ENCODE measurements at places on chromosomes 7 and 10.
A peak's percentile ranks its signal among the peaks of the same experiment; 100 is the strongest.

DNA sequence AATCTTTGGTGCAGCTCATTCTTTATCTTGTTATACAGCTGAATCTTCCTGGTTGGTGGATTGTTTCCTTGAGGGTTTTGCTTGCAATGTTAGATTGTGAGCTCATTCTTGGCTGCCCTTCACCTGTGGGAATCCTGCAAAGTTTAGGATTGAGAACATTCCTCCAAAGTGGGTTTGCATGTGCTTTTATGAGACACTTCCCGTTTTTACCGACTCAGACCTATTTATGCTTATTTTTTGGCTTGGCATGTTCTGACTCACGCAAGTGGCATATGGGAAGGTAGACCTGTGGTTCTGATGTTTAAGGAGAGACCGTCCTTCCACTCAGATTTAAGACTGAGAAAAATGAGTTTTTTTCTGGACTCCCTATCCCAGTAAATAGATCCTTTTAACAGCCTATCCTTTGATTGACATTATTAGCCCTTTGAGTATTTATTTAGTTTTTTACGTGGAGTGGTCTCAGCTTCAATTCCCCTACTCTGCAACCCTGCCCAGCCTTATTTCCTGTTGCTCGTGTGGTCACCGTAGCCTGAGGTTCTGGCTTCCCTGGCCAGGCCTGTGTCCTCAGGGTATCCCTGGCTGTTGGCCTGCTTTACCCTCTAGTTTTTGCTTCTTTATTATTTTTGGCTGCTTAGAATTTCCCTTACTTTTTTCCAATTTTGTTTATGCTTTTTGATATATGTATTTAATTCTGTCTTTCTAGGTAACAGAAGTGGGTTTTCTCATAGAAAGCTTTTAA, 13.4 kb upstream of the PRF1 start:
- DNase-seq, result no peak

DNA sequence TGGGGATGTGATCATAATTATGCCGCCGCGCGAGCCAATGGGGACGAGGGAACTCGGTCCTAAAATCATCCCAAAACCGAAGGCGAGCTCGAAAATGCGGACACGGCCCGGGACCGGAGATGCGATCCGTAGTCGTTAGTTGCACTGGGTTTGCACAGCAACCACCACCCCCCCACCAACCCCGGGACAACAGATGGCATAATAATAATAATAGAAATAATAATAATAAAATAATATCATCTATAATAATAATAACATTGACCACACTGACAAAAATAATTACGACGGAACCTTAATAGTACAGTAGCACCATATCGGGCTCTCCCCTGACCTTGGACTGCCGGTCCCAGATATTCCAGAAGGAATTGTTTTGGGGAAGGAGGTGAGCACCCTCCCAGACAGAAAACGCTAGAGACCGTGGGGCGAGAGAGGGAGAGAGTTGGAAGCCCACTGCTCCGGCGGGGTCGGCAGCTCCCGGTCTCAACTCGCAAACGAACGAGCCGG, 1.1 kb upstream of the EMX2 start:
- DNase-seq, result peak; percentile 84

GRCh38 chr7:6338551-6339274, 66.3 kb upstream of the CYTH3 start:
- DNase-seq, result peak; percentile 79

DNA sequence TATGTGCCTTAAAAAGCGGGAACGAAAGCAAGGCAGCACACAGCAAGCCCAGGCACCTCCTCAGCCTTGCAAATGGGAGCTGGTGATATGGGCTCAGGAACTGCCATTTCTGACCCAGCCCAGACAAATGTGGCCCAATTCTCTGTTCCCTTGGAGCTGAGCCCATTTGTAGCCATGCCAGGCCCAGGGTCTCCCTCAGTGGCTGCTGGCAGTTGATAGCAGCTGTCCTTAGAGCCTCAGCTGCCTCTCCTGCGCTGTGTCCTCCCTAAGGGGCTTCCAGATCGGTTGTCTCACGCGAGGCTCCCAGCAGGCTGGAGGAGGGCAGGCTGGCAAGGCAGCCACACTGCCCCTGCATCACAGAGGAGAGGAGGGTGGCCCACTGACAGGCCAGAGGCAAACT, 275.8 kb downstream of the KCNMA1 start:
- no peak for DNase-seq

DNA sequence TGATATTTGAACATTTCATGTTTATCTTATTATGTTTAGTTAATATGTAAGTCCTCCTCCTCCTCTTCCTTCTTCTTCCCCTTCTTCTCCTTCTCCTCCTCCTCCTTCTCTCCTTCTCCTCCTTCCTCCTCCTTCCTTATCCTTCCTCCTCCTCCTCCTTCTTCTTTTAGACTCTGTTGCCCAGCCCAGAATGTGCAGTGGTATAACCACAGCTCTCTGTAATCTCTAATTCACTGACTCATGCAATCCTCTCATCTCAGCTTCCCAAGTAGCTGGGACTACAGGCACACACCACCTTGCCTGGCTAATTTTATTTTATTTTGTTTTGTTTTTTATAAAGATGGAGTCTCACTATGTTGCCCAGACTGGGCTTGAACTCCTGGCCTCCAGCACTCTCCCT, 83.4 kb upstream of the ODAD2 start:
- DNase-seq, result no peak

- DNase-seq, result no peak
Observed at GRCh38 chr10:132397671-132398565, 918 bp downstream of the PWWP2B start.

DNA sequence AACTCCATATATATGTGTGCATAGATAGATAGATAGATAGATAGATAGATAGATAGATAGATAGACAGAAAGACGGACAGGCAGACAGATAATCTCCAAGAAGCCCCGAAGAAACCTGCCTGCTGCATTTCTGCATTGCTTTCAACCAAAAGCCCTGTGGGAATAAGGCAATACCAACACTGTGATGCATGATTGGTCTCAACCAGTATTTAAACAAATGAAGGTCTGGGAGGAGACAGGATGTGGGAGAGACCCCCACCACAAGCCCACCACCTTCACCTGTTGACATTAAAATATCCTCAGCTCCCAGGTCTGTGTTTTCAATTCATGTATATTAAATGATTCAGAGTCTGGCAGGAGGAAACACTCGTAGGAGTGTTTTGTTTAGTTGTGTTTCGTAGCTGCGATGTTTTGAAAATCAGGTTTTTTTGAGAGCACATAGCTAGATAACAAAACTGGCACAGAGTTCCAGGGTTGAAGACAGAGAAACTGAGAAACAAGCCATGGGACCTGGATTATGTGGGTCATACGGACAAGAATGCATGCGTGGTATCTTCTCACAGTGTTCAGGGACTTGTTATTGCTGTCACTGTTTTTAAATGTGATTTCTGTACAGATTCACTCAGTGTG, 200.7 kb upstream of the AHR start:
- DNase-seq, result no peak

DNA sequence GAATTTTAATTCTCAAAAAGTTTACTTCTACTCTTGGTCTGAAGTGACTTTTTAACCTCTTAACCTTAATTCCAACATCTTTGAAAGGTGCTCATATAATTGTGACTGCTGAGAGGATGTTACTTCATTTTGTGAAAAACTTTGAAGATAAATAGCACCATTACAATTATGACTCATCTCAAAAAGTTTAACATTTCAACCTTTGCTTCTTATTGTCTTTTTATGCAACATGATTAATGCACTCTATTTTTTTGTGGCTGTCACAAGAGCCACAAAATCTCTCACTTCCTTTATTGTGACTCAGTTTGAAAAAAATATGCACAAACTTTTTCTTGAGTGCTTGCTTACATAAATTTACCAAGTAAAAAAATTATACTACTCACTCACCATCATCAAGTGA, 383.1 kb downstream of the LRRTM3 start:
- DNase-seq, result no peak

DNA sequence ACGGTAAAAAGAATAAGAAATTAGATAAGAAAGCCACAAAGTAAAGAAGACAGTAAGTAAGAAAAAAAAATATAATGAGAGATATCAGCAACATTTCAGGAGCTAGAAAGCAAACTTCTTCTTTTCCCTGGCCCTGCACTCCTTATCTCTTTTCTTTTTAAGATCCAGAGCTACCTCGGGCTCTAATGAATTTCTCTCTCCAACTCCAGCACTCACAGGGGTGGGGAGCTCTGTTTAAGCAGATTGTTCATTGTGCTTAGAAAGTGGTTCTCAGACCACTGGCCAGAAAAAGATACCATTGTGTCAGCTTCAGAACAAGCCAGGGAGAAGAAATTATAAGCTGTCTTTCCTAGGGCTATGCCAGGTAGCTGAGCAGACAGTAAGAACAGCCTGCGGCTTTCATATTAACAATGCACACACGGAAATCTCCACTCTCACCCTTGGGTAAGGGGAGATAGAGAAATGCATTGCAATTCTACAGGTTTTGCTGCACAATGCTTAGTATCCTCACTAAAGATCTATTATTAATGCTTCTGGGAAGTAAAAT, 19.3 kb downstream of the OR2F1 start:
- DNase-seq, result no peak

GRCh38 chr10:100976906-100977305, 7.6 kb downstream of the SEMA4G start:
- no peak for DNase-seq

GRCh38 chr7:155251831-155252230, 45.8 kb upstream of the INSIG1 start:
- no peak for DNase-seq

GRCh38 chr10:549391-549790, 140.1 kb downstream of the DIP2C start:
- no peak for DNase-seq

DNA sequence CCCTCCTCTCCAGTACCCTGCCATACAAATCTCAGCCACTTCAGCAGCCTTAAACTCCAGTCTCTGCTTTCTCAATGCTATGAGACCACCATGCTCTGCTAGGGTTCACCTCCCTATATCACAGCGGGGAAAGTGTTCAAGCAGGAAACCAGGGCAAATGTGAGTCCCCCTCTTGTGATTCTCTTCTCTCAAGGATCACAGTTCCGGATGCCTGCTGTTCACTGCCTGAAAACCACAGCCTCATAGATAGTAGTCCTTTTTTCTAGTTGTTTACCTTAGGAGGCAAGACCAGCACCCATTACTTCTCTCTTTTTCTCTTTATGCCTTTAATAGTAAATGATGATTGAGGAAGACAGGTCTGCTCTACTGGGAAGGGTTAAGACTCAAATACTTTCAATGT, 100.8 kb downstream of the SGMS1 start:
- DNase-seq, result no peak

- DNase-seq, result no peak
Observed at GRCh38 chr7:72219500-72219899, 192.6 kb downstream of the CALN1 start.

DNA sequence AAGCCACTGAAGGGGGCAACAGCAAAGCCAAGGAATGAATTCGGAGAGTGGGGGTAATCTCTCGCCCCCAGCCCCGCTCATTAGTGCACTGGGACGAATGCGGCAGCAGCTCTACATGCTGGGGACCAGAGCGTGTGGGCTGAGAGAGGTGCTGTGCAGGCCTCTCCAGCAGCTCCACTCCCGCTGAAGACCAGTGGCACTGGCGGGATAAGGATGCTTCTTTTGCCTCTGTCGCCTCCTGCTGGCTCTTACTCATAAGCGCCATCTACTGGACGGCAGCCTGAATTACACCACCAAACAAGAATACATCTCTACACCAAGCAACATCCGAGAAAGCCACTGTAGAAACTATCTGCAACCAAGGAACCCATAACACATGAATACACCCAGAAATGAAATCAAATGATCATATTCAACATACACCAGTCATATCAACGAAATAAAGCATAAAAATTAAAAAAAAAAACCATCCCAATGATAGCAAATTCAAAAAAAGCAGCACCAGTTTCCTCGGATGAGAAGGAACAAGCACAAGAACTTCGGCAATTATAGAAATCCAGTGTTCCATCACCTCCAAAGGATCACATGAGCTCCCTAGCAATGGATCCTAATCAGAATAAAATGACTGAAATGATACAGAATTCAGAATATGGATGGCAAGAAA, 79.0 kb upstream of the TMEM168 start:
- no peak for DNase-seq

- DNase-seq, result no peak
Observed at GRCh38 chr7:112138938-112139337, 67.3 kb downstream of the DOCK4 start.

- DNase-seq, result no peak
Observed at GRCh38 chr10:124367414-124367813, 51.3 kb downstream of the OAT start.

GRCh38 chr7:111697771-111698170, 135.5 kb upstream of the IMMP2L start:
- no peak for DNase-seq

DNA sequence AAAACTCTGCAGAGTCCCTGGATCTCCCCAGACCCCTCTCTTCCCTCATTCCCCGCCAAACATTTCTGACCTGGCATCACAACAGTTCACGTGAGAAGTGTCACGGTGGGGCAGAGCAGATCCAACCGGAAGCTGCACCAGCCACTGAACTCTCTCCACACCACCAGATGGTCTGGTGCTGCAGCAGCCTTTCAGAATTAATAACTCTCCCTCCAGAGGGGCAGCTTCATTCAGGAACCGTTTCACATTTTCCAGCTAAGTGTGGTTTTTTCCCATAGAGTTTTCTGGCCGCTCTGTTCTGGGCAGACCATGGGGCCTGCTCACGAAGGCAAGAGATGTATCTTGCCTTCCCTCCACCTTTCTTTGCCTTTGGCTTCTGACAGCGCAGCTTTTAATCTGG, 486.7 kb upstream of the GALNT17 start:
- no peak for DNase-seq

DNA sequence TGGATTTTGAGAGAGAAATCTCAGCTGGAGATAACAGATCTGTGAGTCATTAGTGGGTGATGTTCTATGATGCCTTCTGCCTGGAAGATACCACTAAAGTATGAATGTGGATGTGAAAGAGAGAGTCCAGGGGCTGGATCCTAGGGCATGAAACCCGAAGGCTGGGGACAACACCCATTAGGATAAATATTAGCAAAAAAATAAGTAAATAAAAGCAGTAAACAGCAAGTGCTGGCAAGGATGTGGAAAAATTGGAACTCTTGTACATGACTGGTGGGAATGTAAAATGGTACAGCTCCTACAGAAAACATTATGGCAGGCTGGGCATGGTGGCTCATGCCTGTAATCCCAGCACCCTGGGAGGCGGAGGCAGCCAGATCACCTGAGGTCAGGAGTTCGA, 16.6 kb upstream of the MGMT start:
- no peak for DNase-seq

DNA sequence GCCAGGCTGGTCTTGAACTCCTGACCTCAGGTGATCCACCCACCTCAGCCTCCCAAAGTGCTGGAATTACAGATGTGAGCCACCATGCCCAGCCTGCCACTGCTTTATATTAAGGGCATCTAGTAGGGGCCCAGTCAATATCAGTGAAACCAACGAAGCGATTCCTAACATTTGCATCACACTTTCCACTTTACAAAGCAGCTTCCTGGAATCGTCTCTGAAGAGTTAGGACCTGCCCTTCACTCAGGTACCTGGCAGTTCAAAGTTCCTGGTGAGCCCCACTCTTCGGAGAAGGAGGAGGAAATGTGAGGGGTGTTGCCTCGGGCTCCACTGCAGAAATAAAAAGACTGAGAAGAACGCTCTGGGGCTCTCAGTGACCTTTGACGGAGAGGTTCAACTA, 31.1 kb upstream of the EZH2 start:
- no peak for DNase-seq

- DNase-seq, result no peak
Observed at GRCh38 chr7:11170175-11170574, 196.5 kb downstream of the PHF14 start.

GRCh38 chr7:82266081-82266480, 177.5 kb downstream of the CACNA2D1 start:
- no peak for DNase-seq

- no peak for DNase-seq
Observed at GRCh38 chr7:3767917-3768777, 467.1 kb downstream of the SDK1 start.

- no peak for DNase-seq
Observed at GRCh38 chr10:18179891-18180290, 39.7 kb downstream of the CACNB2 start.

Measured in posterior cingulate gyrus (tissue), 11 donors.